Activated T-cell treated with anti-CD3 and anti-CD28 coated beads, Interleukin-2, amount 50 U/mL, for 72 hours (primary cell): ENCODE measurements at places on chromosomes 2 and 18. TPM values are rescaled to one million over a fixed set of nuclear protein-coding genes. Genes with fewer than 3 reads are reported as not detected.

DNA sequence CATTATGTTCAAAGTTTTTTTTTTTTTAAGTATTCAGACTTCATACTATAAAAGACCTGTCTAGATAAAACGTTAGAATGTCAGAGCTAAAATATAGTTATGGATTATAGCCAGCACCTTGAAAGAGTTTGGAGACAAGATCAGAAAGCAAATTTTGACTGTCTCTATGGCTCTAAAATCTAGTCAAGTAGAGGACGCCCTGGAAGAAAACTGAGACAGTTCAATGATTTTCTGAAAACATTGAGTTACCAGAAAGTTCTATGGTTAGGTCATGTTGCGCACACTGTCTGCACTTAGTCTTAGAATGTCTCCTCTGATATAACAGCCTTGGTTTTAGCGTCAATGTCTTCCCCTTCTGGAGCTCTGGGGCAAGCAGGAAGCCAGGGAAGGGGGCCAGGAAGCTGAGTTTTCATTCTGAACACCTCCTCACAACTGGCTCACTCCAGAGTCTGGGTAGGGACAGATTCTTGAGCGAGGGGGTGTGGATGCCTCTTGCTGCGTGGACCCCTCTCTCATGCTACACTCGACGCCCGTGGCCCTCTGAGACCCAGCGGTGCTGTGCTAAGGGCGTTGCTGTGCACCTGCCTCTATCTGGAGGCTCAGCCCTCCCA, 99.5 kb downstream of the RNF144A start:
- no peak for DNase-seq

- no peak for DNase-seq
Measured at GRCh38 chr18:74689251-74689650, 91.6 kb downstream of the ZNF407 start.

The ANO7 gene
- total RNA-seq: 0.90 TPM

The ABCG5 gene
- not detected for total RNA-seq

GRCh38 chr2:112148477-112148876, 10.3 kb downstream of the FBLN7 start:
- no peak for DNase-seq

DNA sequence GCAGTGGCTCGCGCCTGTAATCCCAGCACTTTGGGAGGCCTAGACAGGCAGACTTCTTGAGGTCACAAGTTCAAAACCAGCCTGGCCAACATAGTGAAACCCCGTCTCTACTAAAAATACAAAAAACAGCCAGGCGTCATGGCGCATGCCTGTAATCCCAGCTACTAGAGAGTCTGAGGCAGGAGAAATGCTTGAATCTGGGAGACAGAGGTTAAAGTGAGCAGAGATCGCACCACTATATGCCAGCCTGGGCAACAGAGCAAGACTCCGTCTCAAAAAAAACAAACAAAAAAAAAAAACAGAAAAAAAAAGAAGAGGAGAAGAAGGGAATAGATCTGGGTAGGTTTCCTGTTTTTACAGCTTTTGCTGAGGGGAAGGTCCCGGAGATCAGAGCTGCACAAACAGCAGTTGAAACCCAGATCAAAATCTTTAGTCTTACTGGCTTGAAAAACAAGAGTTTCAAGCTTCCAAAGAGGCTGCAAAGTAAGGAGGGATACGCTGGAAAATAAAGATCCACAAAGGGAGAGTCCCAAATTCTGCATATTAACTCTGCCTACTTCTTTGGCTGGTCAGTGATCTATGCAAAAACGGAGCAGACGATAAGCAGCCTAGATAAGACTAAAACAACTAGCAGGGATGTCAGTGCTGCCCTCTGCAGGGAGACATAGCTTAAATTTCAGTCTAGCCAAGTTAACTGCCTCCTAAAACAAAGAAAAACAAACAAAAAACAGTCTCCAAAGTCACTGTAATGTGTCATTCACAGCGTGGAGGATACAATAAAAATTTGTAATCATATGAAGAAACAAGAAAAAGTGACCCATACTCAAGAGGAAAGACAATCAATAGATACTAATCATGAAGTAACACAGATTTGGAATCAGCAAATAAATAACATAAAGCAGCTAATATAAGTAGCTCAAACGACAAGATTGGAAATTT, 74.1 kb downstream of the TLK1 start:
- DNase-seq: peak; percentile 55

The MC5R gene
- not detected for total RNA-seq

The UPP2 gene
- total RNA-seq: not detected

- DNase-seq: peak; percentile 6
Measured at GRCh38 chr2:224887141-224887540, 155.1 kb downstream of the DOCK10 start.
